ENCODE measurements at places on chromosomes 6 and 20.

- no peak for DNase-seq
These were observed 58.5 kb downstream of the OGFRL1 start for GRCh38 chr6:71347119-71347518.

- no peak for DNase-seq
These were observed 42.3 kb downstream of the UNC5CL start for GRCh38 chr6:40996591-40997233.

- DNase-seq, result no peak
These were observed 8.5 kb downstream of the SLC2A10 start for GRCh38 chr20:46717818-46718541.

- DNase-seq, result peak; percentile 64
These were observed 162.2 kb downstream of the NKAIN2 start for GRCh38 chr6:123965894-123966293.

DNA sequence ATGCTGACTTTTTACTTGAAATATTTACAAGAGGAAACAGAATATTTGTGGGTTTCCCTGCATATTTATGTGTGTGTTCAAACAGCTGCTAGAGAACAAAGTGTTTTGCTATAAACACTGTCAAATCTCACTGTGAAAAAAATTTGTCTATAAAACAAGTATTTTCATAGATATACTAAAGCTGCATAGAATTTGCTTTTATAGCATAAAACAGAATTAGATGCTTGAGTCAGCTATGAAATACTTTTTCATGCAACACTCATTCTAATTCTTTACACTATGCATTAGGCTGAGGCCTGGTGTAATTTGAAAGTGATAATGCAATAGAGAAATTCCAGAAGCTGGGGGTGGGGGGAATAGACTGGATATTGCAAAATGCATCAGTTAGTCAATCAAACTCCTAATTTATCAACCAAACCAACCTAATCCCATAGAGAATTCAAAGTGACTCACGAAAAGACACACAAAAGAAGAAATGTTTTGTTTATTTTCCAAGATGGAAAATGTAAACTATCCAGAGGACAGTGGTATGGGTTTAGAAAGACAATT is 148.2 kb downstream of the LAMA2 start:
- no peak for DNase-seq

GRCh38 chr6:151716526-151716932 is 91.0 kb upstream of the ESR1 start:
- no peak for DNase-seq

DNA sequence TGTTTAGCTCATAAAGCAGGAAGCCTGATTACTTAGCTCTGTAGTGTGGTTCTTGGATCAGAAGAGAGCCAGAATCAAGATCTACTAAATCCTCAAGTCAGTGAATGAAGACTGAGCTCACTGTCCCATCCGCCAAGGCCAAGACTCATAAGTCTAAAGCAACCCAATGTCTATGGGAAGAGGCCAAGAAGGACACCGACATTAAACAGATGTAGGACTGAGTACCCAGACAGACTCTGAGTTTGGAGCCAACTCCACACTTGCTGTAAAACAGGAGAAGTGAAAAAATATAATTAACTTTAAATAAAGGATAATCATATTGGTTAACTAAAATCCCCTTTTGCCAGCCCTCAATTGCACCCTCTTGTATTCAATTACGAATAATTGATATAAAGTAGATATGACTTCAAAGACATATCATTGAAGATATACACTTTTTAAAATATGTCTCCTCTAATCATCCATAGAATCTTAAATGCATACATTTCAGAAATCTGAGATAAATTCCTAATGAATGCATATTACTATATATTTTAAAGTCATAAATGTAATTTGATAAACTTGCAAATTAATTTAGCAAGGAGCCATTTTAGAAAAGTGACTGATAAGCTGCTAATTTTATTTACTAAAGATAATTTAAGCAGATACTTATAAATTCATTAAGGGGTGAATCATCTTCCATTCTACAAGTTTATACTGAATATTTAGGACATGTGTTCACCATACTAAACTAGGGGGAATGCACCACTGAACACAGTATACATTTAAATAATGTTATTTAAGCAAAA is 617.0 kb upstream of the ARID1B start:
- no peak for DNase-seq

GRCh38 chr6:160000280-160000704 is 31.4 kb downstream of the IGF2R start:
- no peak for DNase-seq

- peak; percentile 74 for DNase-seq
These were observed 23.2 kb downstream of the RBCK1 start for GRCh38 chr20:431012-431904.

- DNase-seq, result no peak
These were observed 776.4 kb downstream of the C6orf118 start for GRCh38 chr6:164533045-164533362.

DNA sequence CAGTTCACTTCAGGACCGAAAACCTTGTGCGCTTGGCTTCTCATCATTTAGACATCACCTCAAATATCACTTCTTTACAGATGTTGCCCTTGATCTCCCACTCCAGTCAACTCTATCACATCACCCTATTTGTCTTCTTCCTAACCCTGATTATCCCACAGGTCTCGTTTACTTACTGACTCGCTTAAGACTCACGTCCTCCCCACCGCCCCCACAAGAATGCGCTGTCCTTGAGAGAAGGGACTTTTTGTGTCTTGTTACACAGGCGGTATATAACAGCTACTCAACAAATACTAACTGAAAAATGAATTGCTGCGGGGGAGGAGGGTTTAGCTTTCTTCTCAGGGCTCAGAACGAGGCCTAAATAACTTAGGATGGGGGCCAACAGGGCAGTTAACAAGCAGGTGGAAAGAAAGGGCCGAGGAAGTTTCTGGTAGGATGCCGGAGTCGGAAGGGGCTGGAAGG is 527 bp downstream of the TOMM34 start:
- DNase-seq, result no peak

DNA sequence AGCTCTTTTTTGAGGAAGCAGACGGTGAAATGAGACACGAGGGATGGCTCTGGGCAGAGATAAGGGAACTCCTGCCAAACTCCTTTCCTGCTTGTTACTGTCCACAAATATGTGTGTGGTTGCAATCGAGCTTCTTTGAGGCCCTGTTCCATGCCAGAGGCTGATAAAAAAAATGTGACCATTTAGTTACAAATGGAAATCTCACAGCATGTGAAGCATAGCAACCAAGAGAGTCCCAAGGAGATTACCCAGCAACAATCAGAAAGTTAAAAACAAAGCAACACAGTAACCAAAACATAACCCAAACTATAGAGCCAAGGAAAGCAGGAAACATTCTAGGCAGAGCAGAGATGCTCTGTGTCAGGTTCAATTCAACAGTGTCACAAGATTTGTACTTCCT is 35.4 kb upstream of the HMGN3 start:
- no peak for DNase-seq

DNA sequence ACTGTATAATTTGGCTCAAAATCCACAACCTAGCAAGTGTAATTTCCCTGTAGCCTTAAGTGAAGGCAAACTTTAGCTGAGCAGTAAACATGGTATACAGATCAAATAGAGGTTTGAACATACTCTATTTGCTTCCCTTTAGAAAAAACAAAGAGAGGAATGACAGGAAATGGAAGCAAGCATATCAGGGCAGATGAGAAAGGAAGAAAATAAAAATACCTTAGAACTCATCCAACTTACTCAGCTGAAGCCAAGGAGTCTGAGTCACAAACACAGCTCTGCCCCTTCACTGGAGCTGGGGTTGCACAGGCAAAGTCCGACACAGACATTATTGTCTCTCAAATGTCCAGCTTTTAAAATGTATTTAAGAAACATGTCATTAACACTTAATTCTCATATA is 379.9 kb upstream of the IRAK1BP1 start:
- DNase-seq, result no peak

DNA sequence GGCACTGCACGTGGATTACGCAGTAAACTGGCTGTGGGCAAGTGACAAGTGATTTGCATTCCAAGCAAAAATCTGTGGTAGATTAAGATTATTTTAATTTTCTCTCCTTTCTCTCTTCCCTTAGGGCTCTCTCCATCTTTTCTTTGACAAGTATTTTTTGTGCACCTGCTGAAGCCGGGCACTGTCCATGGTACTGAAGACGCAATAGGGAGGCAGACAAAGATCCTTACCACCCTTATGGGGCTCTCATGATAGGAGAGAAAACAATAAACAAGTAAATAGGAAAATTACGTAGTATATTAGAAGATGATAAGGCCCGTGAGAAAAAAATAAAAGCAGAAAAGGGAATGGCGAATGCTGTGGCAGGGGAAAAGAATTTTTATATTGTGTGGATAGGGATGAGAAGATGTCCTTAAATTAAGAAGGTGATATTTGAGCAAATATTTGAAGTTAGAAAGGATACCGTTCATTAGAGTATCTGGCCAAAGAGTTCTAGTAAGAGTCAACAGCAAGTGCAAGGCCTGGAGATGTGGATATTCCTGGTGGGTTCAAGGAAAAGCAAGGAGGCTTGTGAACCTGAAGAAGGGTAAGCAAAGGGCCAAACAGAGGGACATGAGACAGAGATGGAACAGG is 146.0 kb downstream of the LAMP5 start:
- peak; percentile 59 for DNase-seq

- DNase-seq, result no peak
These were observed 35.2 kb downstream of the PPP1R14C start for GRCh38 chr6:150177952-150178520.

GRCh38 chr6:46137387-46137786 is 7.6 kb downstream of the ENPP4 start:
- DNase-seq, result no peak

GRCh38 chr6:76861403-76861802 is 601.9 kb downstream of the HTR1B start:
- peak; percentile 55 for DNase-seq

DNA sequence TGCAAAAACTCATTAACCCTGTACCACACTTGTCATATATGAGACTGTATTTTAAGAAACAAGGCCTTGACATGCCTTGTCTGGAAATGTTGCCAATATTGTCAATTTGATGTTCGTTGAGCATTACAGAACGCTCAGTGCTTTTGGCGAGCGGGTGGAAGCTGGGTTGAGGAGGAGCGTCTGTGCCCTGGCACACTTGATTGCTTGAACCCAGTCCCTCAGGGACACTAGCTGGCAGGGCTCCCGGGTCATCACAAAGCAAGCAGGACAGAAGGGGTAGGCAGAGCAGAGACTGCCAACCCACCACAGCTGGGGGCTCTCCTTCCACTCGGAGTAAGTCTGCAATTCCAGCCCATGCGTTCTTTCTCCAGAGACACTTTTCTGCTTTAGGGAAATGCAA is 286.3 kb downstream of the KHDC1L start:
- no peak for DNase-seq

- DNase-seq, result no peak
These were observed 11.4 kb downstream of the CTSZ start for GRCh38 chr20:58995461-58996225.

DNA sequence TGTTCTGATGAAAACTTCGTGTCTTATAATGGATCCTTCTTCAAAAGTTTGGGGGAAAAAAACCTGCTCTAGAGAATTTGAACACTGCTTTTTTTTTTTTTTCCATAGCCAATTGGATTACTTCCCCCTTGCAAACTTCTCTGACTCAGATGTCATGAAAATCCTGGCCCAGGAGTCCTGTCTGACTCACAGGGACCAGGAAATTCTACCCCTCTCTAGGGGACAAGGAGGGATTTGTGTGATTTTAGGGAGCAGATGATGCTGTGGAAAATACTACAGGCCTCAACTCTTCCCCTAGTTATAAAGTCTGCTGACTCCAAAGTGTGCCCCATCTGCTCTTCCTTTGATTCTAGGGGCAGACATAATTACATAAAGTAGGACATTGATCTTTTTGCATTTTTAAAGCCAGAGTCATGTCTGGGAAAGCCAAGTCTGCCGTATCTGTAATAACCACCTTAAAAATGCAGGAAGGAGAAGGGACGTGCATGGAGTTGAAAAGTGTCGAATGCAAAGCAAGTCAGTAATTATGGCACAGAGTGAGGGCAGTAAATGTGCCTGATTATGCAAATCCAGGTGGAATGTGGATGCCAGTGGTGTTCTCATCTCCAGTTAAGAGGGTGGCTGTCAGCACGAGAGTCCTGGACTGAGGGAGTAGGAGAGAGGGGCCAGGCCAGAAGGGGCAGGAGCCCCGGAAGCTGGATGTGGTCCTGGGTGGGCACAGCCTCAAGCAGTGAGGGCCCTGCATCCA is 144.3 kb upstream of the SULF2 start:
- DNase-seq, result no peak

- DNase-seq, result no peak
These were observed 140.3 kb downstream of the DLL1 start for GRCh38 chr6:170150590-170150945.

DNA sequence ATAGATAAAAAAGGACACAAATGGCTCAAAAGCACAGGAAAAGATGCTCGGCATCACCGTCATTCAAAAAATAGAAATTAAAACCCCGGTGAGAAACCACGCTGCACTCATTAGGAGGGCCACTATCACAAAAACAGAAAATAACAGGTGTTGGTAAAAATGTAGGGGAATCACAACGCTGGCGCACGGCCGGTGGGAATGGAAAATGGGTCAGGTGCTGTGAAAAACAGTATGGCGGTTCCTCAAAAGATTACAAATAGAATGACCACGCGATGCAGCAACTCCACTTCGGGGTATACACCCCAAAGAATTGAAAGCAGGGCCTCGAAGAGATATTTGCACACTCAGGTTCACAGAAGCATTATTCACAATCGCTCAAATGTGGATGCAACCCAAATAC is 28.3 kb downstream of the NPEPL1 start:
- no peak for DNase-seq

GRCh38 chr20:32069711-32070110 is 17.7 kb downstream of the HCK start:
- DNase-seq, result no peak

DNA sequence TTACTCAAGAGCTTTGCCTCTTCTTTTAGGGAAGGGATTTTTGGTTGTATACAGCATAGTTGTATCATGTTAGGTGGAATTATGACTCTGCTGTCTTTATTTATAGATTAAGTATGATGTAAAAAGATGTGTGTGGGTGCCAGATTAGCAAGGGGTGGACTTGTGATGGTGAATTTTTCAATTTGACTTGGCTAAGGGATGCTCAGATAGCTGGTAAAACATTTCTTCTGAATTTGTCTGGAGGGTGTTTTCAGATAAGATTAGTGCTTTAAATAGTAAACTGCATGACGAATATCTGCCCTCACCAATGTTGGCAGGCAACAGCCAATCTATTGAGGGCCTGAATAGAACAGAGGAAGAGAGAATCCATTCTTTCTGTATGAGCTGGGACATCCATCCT is 173.3 kb upstream of the TNFAIP3 start:
- no peak for DNase-seq

DNA sequence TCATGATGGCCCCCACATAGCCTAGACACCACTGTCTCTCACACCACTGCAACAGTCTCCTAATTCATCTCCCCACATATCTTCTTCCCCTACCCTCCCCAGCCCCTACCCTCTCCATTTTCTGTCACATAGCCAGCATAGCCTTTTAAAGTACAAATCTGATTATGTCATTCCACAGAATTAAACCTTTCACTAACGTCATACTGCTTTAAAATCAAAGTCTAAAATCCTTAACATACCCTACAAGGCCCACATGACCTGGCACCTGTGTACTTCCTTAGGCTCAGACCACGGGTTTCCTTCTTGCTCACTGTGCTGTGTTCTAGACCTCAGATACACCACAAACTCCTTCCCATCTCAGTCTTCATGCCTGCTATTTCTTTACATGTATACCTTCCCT is 5.9 kb downstream of the OSTM1 start:
- no peak for DNase-seq

- DNase-seq, result no peak
These were observed 33.2 kb downstream of the HLA-DRA start for GRCh38 chr6:32472781-32473375.
